ENCODE measurements at places on chromosomes 3 and 15. TPM values are rescaled to one million over a fixed set of nuclear protein-coding genes. Genes with fewer than 3 reads are reported as not detected.

GABRA5 gene
- not detected for total RNA-seq

GRCh38 chr3:13584901-13585300, 36.0 kb downstream of the FBLN2 start:
- H3K4me1 ChIP-seq = no peaks in the 10 kb centered on the region
- no peak overlapping the region for H3K4me3 ChIP-seq
- H3K27me3 ChIP-seq = no peaks in the 10 kb centered on the region
- H3K27ac ChIP-seq = no peak overlapping the region
- H3K36me3 ChIP-seq = no peaks in the 10 kb centered on the region

DNA sequence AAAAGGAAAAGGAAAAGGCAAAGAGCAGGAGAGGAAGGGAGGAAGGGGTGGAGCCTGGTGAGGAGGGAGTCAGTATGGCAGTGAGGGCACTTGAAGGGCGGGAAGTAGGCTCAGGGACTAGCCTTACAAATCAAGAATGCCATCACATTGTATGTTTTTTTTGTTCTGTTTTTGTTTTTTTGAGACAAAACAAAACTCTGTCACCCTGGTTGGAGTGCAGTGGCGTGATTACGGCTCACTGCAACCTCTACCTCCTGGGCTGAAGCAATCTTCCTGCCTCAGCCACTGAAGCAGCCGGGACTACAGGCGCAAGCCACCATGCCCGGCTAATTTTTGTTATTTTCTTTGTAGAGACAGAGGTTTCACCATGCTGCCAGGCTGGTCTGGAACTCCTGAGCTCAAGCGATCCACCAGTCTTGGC, 10.5 kb upstream of the PIK3CB start:
- no peaks in the 10 kb centered on the region for H3K27me3 ChIP-seq
- no peak overlapping the region for H3K27ac ChIP-seq
- no peaks in the 10 kb centered on the region for H3K36me3 ChIP-seq
- no peak for DNase-seq

- H3K4me3 ChIP-seq = no peak overlapping the region
- no peaks in the 10 kb centered on the region for H3K36me3 ChIP-seq
- no peaks in the 10 kb centered on the region for H3K27me3 ChIP-seq
- peak; percentile 27 for DNase-seq
- peaks cover 55% of the 10 kb centered on the region for H3K4me1 ChIP-seq
Observed at GRCh38 chr15:86611417-86612040, 531.9 kb downstream of the AGBL1 start.

ANKRD63 gene
- not detected for total RNA-seq

DNA sequence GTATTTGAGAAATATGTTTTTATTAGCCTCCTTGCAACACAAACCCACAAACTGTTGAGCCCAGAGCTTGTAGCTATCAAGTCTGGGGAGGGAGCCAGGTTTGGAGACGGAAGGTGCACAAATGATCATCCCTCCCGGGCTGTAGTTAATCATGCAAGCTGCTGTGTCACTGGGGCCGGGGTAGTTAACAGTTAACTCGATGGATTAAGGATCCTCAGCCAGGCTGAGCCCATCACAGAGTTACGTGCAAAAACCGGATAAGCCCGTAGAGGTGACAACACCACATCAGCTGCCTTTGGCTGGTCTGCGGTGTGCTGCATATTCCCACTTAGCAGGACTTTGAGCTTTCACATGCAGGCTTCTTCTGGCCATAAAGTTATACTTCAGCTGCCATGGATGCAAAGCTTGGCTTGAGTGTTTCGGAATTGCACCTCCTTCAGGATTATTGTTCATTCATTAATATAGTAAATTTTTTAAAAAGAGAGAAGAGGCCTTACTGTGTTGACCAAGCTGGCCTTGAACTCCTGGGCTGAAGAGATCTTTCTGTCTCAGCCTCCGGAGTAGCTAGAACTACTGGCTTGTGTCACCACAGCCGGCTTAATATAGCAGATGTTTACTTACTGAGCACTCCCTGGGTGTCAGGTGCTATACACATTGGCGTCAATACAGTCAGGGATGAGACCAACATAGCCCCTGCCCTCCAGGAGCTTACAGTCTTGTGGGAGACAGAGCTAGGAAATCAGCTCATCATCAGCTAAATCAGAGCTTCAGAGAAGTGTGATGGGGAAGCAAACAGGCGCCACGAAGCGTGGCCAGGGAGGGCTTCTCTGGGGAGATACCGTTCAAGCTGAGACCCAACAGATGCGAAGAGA, 226.8 kb upstream of the BHLHE40 start:
- H3K4me3 ChIP-seq = no peak overlapping the region
- H3K27me3 ChIP-seq = no peaks in the 10 kb centered on the region
- DNase-seq = no peak
- H3K27ac ChIP-seq = no peak overlapping the region
- peaks cover 48% of the 10 kb centered on the region for H3K4me1 ChIP-seq

- peaks cover 3% of the 10 kb centered on the region for H3K36me3 ChIP-seq
- no peaks in the 10 kb centered on the region for H3K4me1 ChIP-seq
- no peak overlapping the region for H3K4me3 ChIP-seq
- DNase-seq = no peak
Observed at GRCh38 chr3:79016587-79017376, 751.0 kb downstream of the ROBO1 start.

ELP6 gene
- total RNA-seq = 32.7 TPM

DNA sequence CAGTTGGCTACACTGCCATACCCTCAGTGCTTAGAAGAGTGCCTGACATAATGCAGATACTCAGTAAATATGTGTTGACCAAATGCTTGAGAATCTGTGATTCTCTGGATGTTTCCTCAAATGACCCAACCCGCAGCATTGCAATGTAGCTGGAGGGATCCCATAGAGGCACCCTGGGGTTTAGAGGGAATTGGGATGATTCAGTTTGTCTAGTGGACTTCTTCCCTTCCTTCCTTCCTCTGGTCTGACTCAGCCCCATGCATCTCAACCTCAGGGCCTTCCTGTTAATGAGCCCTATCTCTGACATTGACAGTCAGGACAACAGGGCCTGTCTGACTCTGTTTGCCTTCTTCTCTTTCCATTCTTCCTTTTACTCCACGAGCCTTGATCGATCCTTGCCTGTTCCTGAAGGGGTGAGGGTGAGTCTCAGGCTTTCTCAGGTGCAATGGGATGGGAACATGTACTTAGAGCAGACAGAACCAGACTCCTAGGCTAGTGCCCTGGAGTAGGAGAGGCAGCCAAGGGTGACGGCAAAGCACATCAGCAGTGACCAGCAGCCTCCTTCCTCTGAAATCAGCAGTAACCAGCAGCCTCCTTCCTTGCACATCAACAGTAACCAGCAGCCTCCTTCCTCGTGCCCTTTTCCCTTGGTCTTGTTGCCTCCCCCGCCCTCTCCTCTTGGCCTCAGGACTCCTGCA, 78.2 kb downstream of the DGKG start:
- H3K4me3 ChIP-seq = no peak overlapping the region
- H3K27me3 ChIP-seq = peaks cover 1% of the 10 kb centered on the region
- H3K36me3 ChIP-seq = no peaks in the 10 kb centered on the region
- H3K4me1 ChIP-seq = peaks cover 5% of the 10 kb centered on the region
- no peak overlapping the region for H3K27ac ChIP-seq
- no peak for DNase-seq

GRCh38 chr15:31383139-31383538, 56.5 kb downstream of the KLF13 start:
- DNase-seq = no peak
- H3K36me3 ChIP-seq = peaks cover 29% of the 10 kb centered on the region
- H3K27me3 ChIP-seq = no peaks in the 10 kb centered on the region
- H3K4me3 ChIP-seq = no peak overlapping the region
- H3K4me1 ChIP-seq = peaks cover 29% of the 10 kb centered on the region

GRCh38 chr3:60755094-60755493, 496.2 kb downstream of the FHIT start:
- no peak overlapping the region for H3K27ac ChIP-seq
- H3K36me3 ChIP-seq = no peaks in the 10 kb centered on the region
- no peaks in the 10 kb centered on the region for H3K4me1 ChIP-seq
- DNase-seq = no peak
- no peaks in the 10 kb centered on the region for H3K27me3 ChIP-seq

GRCh38 chr15:101504373-101504772, 14.9 kb upstream of the PCSK6 start:
- no peak overlapping the region for H3K27ac ChIP-seq
- no peak overlapping the region for H3K4me3 ChIP-seq
- DNase-seq = no peak

RGMA gene
- 0.12 TPM for total RNA-seq

DNA sequence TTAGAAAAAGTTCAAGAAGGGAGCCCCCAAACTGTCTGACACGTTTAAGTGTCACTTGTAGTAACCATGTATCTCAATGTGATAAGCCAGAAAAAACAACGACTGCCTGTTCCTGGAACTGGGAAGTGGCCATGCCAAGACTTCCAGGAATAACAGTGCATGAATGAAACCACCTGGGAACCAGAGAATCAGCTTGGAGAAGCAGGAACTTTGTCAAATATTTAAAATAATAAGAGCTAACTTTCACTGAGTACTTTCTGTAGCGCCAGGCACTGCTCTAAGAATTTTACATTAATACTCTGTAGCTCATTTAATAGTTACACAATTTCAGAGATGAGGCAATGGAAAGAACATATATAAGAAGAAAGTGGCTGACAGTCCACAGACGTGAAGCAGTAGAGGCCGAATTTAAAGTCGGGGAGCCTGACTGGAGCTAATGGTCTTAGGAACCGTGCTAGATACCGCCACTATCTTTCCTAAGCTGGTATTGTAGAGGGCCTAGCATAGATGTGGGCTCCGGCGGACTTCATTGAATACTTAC, 876 bp downstream of the PLSCR1 start:
- H3K27me3 ChIP-seq = no peaks in the 10 kb centered on the region
- DNase-seq = no peak
- peak overlapping the region; percentile 88 for H3K27ac ChIP-seq
- H3K36me3 ChIP-seq = peaks cover 9% of the 10 kb centered on the region

- peaks cover 17% of the 10 kb centered on the region for H3K4me1 ChIP-seq
- H3K27ac ChIP-seq = no peak overlapping the region
- no peaks in the 10 kb centered on the region for H3K27me3 ChIP-seq
- no peak for DNase-seq
- no peak overlapping the region for H3K4me3 ChIP-seq
- H3K36me3 ChIP-seq = peaks cover 36% of the 10 kb centered on the region
Observed at GRCh38 chr3:18527691-18528090, 102.6 kb upstream of the SATB1 start.

DNA sequence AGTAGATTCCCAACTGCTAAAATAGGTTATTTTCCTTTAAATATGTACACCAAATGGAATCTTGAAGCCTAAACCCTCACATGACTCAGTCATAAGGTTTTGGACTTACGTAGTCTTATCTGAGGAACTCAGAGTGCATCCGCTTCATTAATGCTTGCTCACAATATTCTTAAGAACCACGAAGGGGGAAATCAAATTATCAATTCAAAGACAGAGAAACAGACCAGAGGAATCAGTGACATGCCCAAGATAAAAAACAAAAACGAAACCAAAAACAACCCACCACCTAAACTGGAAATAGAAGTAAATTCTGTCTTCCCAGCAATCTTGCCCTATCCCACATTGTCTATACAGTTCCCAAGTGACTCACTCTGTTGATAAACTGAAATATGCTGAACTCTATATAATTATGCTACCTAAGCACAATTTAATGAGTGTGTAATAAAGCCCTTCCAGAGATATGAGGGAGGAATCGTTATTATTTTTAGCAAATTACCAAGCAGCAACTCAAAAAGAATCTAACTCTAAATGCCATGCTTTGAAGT, 135.4 kb upstream of the CBLB start:
- DNase-seq = no peak
- H3K4me1 ChIP-seq = peaks cover 24% of the 10 kb centered on the region
- peak overlapping the region; percentile 8 for H3K4me3 ChIP-seq

GRCh38 chr3:59810606-59811005, 760.8 kb upstream of the CFAP20DC start:
- no peaks in the 10 kb centered on the region for H3K27me3 ChIP-seq
- H3K36me3 ChIP-seq = no peaks in the 10 kb centered on the region
- no peak overlapping the region for H3K4me3 ChIP-seq

- peaks cover 3% of the 10 kb centered on the region for H3K27me3 ChIP-seq
- H3K4me1 ChIP-seq = no peaks in the 10 kb centered on the region
- no peak overlapping the region for H3K27ac ChIP-seq
- no peaks in the 10 kb centered on the region for H3K36me3 ChIP-seq
- DNase-seq = no peak
- no peak overlapping the region for H3K4me3 ChIP-seq
Observed at GRCh38 chr3:60697132-60697531, 554.1 kb downstream of the FHIT start.

DNA sequence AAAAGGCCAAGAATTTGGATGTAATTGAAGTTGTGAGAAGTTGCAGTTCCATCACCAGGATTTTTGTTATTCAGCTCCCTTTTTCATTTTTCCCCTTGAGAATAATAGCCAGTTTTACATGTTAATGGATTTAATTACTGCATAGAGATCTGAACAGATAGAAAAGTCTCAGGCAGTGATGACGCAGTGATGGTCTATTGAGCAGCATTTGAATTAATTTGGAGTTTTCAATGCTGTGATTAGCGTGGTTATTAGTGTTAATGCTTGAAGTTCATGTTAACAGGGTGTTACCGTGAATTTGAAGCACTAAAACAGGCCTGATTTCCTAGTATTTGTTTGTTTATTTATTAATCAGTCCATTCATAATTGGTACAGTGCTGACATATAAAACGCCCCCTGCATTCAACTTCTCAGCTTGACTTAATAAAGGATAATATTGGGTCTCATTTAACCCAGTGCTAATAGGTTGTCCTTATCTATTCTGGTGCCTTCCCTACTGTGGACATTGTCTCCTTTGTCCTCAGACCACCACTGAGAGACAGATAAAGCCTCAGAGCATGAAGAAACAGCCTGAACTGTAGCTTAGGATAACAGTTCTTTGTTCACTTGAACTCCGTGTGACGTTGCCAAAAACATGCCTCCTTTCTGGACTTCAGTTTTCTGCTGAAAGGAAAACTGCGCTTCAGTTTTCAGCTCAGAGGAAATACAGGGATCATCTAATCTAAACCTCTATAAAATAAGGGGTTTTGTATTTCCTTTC, 82.4 kb downstream of the RTP4 start:
- no peaks in the 10 kb centered on the region for H3K36me3 ChIP-seq
- no peaks in the 10 kb centered on the region for H3K4me1 ChIP-seq
- H3K4me3 ChIP-seq = no peak overlapping the region

TRPM1 gene
- not detected for total RNA-seq

DNA sequence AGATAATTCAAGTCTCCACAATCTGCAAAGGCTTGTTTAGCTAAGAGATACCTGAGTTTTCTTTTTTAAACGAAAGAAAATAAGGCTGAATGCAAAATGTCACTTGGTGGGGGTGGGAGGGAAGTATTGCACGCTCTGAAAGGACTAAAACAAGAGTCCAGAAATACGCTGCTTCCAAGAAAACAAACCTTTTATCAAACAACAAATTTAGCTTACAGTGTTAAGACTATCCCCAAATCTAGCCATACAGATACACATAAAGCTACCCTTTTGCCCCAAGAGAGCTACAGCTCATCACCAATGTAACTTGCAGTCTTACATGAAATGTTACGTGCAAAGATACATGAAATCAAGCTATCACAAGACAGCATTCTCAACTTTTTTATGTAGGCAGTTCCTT, 522.5 kb downstream of the FOXP1 start:
- H3K27ac ChIP-seq = peak overlapping the region; percentile 94
- no peaks in the 10 kb centered on the region for H3K27me3 ChIP-seq
- peaks cover 5% of the 10 kb centered on the region for H3K36me3 ChIP-seq
- H3K4me1 ChIP-seq = peaks cover 65% of the 10 kb centered on the region
- no peak overlapping the region for H3K4me3 ChIP-seq
- DNase-seq = no peak

- H3K4me3 ChIP-seq = no peak overlapping the region
- H3K4me1 ChIP-seq = no peaks in the 10 kb centered on the region
- H3K27me3 ChIP-seq = no peaks in the 10 kb centered on the region
- H3K36me3 ChIP-seq = no peaks in the 10 kb centered on the region
- DNase-seq = no peak
Observed at GRCh38 chr3:64900156-64900555, 212.4 kb upstream of the ADAMTS9 start.
